ENCODE measurements at places on chromosomes 13 and 19. TPM values are rescaled to one million over a fixed set of nuclear protein-coding genes. Genes with fewer than 3 reads are reported as not detected.
A peak's percentile ranks its signal among the peaks of the same experiment; 100 is the strongest.

- H3K4me3 ChIP-seq = no peak overlapping the region
- no peaks in the 10 kb centered on the region for H3K4me1 ChIP-seq
- H3K27me3 ChIP-seq = no peaks in the 10 kb centered on the region
- no peak for DNase-seq
- H3K27ac ChIP-seq = no peak overlapping the region
Observed at GRCh38 chr13:80055847-80056246, 285.1 kb downstream of the SPRY2 start.

UQCRFS1 gene
- 43.4 TPM for total RNA-seq

SPIB gene
- 1.2 TPM for total RNA-seq

DNA sequence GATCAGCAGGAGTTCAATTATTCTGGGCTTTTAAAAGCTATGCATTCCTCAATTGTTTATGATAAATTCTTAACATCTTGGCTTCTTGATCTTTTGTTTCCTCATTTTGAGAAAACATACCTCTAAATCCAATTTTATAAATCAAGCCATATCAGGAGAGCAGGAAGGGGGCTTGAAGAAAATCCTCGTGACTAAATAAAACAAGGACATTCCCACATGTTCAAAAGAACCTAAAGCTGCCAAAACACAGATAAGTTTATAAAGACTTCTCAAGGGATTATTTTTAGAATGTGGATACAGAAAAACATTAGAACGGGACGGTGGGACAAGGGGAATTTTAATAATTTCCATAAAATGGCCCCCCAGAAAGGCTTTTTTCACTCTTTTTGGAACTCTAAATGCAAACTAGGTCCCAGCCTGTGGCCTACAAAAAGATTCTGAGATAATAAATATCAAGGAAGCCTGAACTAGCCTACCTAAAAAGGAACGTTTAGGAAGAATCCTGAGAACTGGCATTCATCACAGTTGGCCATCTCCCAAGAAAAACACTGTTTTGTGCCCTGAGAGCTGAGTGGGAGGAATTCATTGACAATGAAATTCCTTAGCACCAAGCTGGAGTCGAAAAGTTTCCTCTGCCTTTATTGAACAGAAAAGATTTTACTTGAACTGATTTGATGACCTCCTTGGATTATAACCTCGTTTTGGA lies 30.1 kb downstream of the ZAR1L start:
- H3K36me3 ChIP-seq = no peaks in the 10 kb centered on the region
- H3K4me3 ChIP-seq = no peak overlapping the region
- H3K4me1 ChIP-seq = no peaks in the 10 kb centered on the region
- DNase-seq = peak; percentile 13

TFPT gene
- total RNA-seq = 30.8 TPM
